COLO829 (cell line): ENCODE measurements at places on chromosomes 11 and 22.
A peak's percentile ranks its signal among the peaks of the same experiment; 100 is the strongest.

- no peak for DNase-seq
Measured at GRCh38 chr11:40032331-40032730, 1427.1 kb downstream of the LRRC4C start.

GRCh38 chr22:46589141-46589748, 30.9 kb upstream of the GRAMD4 start:
- DNase-seq, result no peak

DNA sequence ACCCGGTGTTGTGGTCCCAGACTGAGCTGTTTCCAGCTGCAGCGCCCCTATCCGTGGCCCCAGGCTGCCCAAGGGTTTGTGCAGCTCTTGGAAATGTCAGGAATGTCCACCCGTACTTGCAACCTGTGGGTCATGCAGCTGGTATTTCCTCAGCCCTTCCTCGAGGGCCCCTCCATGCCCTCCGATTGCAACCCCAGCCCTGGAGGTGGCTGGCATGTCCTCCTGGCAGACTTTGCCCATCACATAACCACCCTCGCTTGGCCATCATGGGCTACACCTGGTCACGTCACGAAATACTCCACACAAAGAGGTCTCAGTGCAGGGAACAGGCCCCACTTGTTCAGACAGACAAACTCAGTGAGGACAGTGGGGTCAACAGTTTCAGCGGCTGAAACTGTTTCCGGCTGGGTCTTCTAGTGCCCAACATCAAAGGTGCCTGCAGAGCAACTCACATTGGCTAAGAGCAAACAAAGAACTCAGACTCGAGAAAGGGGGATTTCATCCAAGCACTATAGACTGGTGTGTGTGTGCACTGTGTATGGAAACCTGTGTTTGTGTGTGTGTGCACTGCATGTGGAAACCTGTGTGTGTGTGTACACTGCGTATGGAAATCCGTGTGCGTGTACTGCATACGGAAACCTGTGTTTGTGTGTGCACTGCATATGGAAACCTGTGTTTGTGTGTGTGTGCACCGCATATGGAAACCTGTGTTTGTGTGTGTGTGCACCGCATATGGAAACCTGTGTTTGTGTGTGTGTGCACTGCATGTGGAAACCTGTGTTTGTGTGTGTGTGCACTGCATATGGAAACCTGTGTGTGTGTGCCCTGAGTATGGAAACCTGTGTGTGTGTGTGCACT, 72.8 kb upstream of the CCND1 start:
- DNase-seq, result peak; percentile 73

- no peak for DNase-seq
Measured at GRCh38 chr11:26187639-26188038, 144.3 kb upstream of the ANO3 start.

- DNase-seq, result no peak
Measured at GRCh38 chr11:130801333-130802122, 114.8 kb downstream of the SNX19 start.

GRCh38 chr11:60960405-60960804, 8.4 kb upstream of the SLC15A3 start:
- no peak for DNase-seq

DNA sequence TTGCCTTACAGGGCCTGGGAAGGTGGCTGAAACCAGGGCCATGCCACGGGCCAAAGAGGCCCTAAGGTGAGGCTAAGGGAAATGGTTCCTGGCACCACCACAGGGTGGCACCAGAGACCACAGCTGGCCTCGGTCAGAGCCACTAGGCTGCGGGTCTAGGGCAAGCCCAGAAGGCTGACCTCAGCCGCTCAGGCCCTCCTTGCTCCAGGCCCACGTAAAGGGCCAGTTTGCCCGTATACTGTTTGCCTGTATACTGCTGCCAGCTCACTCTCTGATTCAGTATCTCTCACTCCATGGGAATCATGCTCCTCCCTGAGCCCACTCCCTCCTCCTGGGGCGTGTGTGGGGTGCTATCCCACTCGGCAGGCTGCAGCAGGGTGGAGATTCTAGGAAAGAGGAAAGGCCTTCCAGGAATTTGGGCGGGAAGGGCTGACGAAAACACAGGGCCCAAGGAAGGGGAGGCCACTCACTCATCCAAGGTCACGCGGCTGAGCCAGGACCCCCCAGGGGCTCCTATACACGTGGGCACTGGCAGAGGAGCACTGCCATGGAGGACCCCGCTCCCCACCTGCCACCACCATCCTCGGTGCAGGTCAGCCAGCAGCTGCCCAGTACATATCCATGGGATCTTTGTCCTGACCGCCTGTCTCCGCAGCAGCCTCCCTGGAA, 62.4 kb downstream of the NECTIN1 start:
- DNase-seq, result peak; percentile 55

DNA sequence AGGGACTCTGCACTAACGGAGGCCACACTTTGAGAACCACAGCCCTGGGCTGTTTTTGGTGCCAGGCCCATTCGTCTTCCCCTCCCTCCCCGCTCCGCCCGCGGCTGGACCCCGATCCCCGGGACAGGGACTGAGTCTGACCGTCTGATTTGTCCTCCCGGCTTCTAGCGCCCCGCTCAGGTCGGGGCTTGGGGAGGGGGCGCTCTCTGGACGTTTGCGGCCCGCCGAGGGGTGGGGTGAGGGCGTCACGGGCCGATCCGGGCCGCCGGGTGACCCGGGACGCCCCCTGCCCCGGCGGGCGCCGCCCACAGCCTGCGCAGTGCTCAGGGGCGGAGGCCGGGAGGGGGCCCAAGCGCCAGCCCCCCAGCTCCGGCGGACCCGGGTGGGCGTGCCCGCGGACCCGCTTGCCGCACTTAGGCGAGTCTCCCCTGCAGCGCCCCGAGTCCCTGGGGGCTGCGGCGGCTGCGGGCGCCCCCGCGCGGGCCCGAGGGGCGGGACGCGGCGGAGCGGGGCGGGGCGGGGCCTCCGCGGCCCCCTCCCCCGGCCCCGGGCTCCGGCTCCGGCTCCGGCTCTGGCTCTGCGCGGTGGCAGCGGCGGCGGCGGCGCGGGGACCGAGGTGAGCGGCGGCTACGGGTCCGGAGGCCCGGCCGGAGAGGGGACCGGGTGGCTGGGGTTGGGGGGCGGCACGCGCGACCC, 33.7 kb upstream of the PRR5 start:
- no peak for DNase-seq

- DNase-seq, result no peak
Measured at GRCh38 chr11:88117281-88117858, 57.9 kb downstream of the RAB38 start.

DNA sequence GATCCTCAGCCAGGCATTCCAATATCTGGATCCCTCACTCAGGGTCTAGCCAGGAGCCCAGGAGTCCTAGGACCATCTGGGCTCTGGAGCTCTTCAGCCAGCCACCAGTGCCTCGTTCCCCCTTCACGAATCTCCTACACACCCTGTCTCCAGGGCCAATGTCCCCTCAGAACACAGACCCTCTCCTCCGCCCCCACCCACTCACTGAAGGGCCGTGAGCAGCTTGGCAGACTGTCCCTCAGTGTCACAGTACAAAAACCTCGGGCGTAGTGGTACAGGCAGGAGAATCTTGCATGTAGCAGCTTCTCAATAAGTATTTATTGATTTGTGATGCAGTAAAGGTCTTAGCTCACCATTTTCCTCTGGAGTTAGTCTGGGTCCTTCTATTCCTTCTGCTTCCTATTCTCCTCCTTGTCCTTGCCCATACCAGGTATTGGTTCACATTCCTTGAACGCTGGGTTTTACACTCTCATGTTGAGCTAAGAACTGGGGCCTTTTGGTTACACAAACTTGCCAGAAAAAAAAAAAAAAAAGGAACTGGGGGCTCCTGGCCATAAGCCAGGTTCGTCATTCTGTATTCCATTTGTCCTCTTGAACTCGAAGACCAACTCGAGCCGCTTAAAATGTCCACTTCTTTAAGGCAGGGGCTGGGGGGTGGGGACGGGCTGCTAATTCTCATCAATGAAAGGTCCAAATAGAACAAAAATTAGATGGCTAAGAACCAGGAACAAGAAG, 2.3 kb downstream of the CXCR5 start:
- DNase-seq, result no peak
